ENCODE measurements at places on chromosomes 12 and 14.
A peak's percentile ranks its signal among the peaks of the same experiment; 100 is the strongest.

DNA sequence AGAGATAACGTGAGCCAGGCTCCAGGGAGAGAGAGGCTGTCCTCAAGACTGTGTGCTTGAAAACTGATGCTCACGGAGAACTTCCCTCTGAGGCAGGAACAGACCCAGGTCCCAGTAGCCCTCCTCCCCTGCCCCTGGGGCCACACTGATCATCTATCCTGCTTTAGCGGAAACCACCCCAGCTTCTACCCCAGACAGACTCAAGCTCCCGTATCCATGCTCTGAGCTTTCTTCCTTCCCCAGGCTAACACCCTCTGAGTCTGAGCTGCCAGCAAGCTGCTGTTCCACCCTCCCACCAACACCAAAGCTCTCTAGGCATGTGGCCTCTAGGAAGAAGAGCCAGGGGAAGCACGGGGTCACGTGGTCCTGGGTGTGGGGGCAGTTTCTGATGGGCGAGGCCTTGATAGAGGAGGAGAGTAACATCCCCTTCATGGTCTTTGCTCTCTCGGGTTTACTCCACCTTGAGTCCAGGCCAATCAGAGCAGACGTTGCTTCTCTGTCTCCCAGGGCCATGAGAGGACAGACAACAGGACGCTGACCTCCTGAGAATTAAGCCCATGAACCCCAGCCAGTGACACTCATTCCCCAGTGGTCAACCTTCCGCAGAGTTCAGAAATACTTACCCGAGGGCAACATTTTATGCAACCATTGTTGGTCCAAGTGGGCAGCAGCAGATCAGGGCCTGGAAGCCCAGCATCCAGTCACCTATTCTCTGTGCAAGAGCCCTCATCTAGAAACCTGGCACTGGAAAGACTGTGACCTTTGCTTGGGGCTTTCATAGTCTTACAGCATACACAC lies 1.4 kb downstream of the PCK2 start:
- DNase-seq, result peak; percentile 81

DNA sequence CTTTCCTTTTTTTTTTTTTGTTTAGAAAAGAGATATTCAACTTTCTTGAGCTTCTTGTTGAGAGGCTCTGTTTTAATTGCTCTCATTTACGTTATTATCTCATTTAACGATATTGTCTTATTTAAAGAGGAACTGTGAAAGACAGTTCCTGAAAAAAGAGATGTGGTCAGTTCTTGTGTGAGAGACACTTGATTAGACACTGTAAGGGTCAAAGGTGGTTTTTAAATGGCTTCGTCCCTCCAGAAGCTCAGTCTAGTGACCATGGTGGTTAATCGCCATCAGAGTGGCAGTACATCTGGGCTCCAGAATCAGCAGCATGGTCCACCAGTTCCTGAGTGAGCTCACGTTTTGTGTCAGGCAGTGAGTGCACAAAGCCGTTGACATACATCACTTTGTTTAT lies 57.9 kb upstream of the KCNA5 start:
- no peak for DNase-seq

DNA sequence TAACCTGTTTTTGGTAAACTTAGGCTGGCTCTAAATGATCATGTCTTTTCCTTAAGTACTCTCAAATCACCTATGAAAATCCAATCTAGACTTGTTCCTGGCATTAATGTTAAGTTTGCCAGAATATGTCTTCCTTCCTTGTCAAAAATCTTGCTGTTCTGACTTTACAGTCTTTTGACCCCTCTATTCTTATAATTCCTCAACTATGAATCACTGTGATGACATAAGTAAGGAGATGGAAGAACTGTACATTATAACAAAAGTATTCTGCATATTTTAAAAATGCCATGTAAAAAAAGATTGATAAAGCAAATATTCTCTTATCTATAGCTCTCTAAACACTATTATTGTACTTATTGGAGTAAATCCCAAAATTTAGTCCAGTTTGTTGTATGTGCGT lies 51.4 kb upstream of the BAZ1A start:
- DNase-seq, result no peak

- DNase-seq, result no peak
These were observed 512.1 kb downstream of the DIO2 start for GRCh38 chr14:79699206-79699605.

- DNase-seq, result no peak
These were observed 32.1 kb upstream of the CSRNP2 start for GRCh38 chr12:51115533-51115932.

DNA sequence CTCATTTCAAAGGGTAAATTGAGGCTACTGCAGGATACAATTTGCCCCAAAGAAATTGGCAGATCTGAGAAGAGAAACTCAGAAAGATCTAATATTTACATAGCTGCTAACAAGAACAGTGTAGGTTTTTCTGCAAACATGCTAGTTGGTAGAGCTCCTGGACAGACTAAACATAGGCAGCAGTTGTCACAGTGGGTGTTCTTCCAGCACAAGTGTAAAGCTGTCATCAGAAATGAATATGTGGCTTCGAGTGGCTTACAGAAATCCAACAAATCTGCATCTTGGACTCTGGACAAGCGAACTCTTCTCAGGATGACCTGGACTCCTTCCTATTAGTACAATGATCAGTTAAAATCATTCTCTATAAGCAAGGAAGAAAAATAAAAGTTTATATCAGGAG lies 5.9 kb downstream of the CBX5 start:
- DNase-seq, result no peak

- no peak for DNase-seq
These were observed 3.5 kb downstream of the DNAH10 start for GRCh38 chr12:123765504-123766035.

DNA sequence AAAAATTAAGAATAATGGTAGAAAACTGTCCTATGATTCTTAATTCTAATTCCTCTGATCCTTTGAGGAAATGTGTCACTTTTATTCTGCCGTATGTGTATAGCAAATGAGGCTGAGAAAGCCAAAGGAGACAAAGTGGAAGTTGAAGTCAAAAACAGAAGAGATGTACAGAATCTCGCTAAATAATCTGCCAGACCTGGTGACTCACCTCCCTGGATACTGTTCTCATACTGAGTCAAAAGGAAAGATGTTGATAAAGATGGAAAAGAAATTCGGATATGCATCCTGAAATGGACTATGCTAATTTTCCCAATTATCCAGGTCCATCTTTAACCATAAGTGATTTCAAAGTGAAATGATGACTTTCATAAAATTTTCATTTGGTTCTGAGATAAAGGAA lies 92.5 kb downstream of the DUSP6 start:
- no peak for DNase-seq

GRCh38 chr12:72535212-72535990 lies 263.2 kb downstream of the TRHDE start:
- DNase-seq, result no peak

DNA sequence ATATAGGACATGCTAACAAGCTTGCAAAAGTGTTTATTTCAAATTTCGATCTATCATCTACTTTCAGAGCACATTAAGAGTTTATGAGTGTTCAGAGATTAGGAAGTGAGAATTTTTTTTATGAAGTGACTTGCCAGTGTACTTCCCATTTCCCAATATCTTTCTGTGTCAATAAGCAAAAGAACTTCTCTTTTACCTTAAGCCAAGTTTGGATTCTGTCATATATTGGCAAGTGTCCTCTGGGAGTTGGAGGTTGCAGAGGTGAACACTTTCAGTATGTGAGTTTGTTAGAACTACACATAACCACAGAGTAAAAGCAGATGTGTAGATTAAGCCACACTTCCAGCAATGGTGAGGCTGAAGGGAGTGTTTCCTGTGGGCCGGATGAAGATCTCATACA lies 16.6 kb upstream of the KLRF1 start:
- no peak for DNase-seq

- DNase-seq, result peak; percentile 66
These were observed 93.8 kb downstream of the RFLNA start for GRCh38 chr12:124388679-124389137.

GRCh38 chr12:83514372-83514771 lies 827.7 kb downstream of the TMTC2 start:
- no peak for DNase-seq

- no peak for DNase-seq
These were observed 72.4 kb upstream of the PPP2R5C start for GRCh38 chr14:101689039-101689501.

DNA sequence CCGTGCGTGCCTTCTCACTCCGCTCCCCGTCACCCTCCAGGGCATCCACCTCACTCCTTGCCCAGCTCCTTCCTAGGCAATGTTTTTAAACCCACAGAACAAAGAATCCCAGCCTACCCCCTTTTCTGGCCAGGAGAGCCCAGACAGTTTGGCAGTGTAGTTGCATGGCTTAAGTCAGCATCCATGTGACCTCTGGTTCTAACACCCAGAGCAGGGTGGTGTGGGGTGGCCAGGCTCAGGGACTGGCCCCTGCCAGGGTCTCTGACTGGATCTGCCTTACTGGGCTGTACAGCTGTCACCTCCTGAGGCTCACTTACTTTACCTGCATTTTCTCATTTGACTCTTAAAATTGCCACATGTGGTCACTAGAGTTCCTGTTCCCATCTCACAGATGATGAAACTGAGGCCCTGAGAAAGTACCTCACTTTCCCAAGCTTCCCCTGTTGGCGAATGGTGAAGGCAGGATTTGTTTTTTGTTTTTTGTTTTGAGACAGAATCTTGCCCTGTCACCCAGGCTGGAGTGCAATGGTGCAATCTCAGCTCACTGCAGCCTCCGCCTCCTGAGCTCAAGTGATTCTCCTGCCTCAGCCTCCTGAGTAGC lies 18.3 kb downstream of the SDS start:
- DNase-seq, result no peak

GRCh38 chr12:105321125-105321524 lies 9.4 kb upstream of the C12orf75 start:
- no peak for DNase-seq

- no peak for DNase-seq
These were observed 223.8 kb downstream of the VRK1 start for GRCh38 chr14:97021001-97021400.

- no peak for DNase-seq
These were observed 5.4 kb downstream of the RAPGEF3 start for GRCh38 chr12:47753021-47754001.

DNA sequence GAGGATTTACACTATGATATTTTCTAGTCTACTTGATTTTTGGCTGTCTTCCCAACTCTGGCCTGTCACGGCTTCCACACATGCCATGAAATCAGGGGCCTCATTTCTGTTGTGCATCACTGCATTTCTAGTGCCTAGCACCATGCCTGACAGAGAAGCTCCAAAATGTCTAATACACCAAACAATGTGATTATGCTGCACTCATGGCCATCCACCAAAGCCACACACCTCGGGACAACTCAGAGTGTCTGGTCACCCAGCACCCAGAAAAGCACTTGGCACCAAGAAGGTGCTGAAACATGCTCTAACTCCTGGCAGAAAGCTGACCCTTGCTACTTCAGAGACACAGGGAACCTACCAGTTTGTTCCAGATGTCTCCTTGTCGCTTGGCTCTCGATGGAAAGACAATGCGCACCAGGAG lies 11.3 kb downstream of the GCN1 start:
- DNase-seq, result no peak

- peak; percentile 68 for DNase-seq
These were observed 218.8 kb upstream of the BMP4 start for GRCh38 chr14:54175298-54175942.

DNA sequence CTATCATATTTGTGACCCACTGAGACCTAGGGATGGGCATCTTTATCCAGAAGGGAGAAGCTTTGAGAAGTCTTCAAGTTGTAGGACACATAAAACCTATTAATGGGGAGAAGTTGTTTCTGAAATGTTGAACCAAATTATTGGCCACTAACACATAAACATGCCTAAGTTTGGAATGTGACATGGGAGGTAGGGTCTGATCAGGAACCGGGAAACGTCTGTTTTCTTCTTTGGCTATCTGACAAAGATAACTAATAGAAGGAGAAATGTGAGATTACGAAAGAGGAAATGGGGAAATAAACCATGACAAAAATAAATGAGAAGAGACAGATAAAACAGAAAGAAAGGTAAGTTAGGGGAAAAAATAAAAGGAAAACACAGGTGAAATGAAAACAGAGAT lies 425.2 kb downstream of the EGLN3 start:
- no peak for DNase-seq

- DNase-seq, result peak; percentile 83
These were observed 15.6 kb downstream of the BAG5 start for GRCh38 chr14:103546652-103547454.

GRCh38 chr12:113222730-113223531 lies 1.7 kb downstream of the TPCN1 start:
- peak; percentile 12 for DNase-seq

GRCh38 chr12:120698665-120699064 lies 11.6 kb upstream of the UNC119B start:
- no peak for DNase-seq

DNA sequence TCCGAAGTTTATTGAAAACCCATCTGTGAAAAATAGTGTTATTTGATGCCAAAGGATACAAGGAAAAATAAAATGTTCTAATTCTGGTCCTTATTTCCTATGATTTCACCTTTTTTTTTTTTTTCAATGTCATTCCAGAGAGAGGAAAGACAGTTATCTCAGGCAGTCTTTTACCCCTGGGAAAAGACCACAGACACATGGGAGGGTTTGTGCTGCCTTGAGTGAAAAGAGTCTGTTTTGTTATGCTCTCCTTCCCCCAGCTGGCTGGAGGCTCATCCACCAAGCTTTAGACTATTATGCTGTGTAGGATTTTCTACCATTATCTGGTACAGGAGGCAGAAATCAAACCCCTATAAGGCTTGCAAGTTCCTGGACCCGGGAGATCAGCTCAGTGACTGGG lies 151.8 kb downstream of the CRADD start:
- DNase-seq, result no peak

GRCh38 chr12:39915249-39915648 lies 190.6 kb downstream of the SLC2A13 start:
- no peak for DNase-seq

DNA sequence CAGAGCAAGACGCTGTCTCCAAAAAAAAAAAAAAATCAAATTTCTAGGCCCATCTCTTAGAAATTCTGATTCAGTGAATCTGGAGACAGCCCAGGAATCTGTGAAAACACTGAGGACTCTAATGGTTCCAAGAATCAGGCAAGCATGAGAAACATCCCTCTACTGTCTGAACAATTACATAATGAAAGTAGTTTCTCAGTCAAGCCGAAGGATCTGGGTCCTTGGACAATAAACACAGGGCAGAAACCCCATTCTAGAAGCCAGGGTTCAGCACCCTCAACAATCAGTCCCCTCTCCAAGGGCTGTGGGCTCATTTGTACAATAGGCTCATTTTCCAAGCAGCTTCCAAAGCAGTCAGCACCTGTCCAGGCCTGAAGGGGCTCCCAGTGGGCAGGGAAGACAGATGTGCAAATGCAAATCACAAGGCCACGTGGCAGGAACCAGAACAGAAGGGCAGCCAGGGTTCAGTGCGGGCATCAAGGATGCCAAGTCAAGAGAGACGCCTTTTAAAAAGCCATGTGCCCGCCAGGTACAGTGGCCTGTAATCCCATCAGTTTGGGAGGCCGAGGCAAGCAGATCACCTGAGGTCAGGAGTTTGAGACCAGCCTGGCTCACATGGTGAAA lies 96.1 kb downstream of the KSR2 start:
- DNase-seq, result no peak

- DNase-seq, result peak; percentile 73
These were observed 45.6 kb upstream of the RIMBP2 start for GRCh38 chr12:130761537-130762318.

- DNase-seq, result no peak
These were observed 396.2 kb downstream of the CCDC91 start for GRCh38 chr12:28586481-28586880.

GRCh38 chr12:85633491-85633890 lies 202.7 kb downstream of the RASSF9 start:
- no peak for DNase-seq
